ENCODE measurements at places on chromosomes 1 and 21.

- DNase-seq = no peak
Observed at GRCh38 chr1:185368313-185368855, 51.3 kb upstream of the IVNS1ABP start.

- DNase-seq = no peak
Observed at GRCh38 chr1:246639732-246640131, 73.5 kb downstream of the CNST start.

GRCh38 chr1:240737298-240737697, 125.3 kb upstream of the GREM2 start:
- DNase-seq = no peak

DNA sequence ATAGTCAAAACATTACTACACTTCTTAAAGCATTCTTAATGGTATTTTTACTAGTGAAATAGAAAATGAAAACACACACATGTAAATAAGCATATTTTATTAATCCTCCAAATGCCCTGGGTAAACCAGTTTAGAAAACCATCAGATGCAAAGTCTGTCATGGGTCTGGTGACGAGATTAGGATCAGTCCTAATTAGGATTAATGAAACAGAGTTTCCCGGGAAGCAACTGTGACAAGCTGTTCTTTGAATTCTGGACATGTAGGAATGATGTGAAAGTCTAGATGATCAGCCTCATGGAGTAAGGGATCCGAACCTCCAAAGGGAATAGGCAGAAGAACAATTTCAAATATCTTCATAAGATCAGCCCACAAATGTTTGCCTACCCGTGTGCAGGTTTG, 250.2 kb downstream of the KIF26B start:
- no peak for DNase-seq

DNA sequence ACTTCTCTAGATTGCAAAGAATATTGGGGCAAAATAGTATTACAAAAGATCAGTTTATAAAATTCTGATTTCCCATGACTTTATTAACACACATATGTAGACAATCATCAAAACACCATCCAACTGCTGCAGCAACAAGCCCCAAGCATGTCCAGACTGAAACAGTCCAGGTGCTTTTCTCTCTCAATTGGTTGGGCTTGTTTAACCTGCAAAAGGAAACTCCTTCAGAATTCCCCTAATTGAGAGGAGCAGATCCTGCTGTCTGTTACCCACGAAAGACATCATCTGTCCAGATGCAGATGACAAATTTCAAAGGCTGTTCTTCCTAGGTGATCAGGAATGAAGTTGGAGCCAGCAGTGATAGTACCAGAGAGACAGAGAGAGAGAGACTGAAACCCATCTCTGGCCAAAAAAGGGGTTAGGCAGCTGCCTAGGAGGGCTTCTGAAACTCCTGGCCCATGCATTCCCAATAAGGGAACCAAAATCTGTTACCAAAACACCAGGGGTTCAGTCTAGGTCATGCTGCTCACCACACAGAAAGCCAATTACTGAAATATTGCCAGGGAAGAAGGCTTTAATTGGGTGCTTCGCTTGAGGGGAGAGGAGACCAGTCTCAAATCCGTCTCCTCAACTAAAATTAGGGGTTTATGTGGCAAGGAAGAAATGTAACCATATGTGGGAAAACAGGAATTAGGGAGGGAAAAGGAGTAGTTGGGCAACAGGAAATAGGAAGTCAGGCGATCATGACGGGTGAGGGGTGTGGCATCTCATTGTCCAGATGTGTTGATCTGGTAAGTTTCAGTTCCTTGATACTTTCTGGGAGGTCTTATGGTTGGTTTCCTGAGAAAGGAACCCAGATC, 34.7 kb upstream of the RGL1 start:
- no peak for DNase-seq

DNA sequence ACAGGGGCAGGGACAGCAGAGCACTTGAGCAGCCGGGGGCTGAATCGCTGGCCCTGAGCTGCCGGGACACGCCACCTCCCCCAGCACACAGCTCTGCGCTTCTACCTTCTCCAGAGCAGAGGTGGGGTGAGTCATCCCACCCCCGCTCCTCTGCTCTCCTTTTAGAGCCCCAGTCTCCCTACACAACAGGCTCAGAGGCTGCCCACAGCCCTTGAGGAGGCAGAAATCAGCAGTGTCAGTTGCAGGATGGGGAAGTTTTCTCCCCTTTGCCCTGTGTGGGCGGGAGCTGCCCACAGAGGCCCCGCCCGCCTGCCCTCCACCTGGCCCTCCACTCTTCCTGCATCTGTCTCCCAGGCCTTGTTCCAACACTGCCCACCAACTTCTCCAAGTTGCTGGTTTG, 94.6 kb downstream of the STUM start:
- no peak for DNase-seq

- DNase-seq = no peak
Observed at GRCh38 chr1:109985247-109986053, 885 bp downstream of the AHCYL1 start.

- no peak for DNase-seq
Observed at GRCh38 chr21:30072496-30072895, 94.1 kb downstream of the CLDN17 start.

DNA sequence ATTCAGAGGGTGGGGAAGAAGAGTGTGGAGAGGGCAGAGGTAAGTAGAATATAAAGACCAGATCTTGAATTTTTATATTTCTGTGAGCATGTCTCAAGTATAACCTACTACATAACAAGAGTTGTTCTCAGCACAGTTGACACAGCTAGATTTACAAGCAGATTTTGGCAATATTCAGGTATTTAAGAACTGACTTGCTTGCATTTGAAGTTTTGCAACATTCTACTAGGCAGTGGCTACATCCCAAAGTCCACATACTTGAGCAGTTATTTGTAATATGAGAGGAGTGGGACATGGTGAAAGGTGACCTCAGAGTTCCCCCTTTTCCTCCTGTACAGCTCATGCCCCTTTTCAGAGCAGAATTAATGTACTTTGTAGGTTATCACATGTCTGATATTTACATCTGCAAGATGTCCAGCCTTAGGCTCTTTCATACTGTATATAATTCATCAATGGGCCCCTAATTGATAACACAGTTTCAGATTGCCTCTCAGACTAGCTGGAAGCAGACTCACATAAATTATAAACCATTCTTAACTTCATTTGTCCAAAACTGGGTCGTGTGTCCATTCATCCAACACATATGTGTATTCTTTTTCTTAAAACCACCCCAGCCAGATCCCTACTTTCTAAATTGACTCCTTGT, 136.7 kb upstream of the RAVER2 start:
- DNase-seq = no peak

DNA sequence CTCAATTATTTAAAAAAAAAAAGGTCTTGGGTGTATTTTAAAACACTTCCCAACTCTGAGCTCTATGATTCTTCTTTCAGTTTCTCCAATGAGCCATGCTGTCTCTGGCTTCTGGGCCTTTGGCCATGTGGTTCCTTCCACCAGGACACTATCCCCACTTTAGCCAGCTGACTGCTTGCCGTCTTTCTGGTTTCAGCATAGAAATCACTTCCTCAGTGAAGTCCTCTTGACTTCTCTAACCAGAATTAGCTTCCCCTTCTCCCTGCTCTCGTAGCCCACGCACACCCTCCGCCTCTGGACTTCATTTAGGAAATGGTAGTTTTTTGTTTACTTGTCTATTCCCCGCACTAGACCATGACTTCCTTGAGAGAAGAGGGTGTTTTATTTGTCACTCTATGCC, 1.1 kb upstream of the DIO1 start:
- DNase-seq = no peak

GRCh38 chr21:28342212-28342810, 650.4 kb downstream of the LTN1 start:
- no peak for DNase-seq
